NCI-H446 treated with DMSO at 0.1 percent for 48 hours (cell line): ENCODE measurements at places on chromosomes 7 and 10.

DNA sequence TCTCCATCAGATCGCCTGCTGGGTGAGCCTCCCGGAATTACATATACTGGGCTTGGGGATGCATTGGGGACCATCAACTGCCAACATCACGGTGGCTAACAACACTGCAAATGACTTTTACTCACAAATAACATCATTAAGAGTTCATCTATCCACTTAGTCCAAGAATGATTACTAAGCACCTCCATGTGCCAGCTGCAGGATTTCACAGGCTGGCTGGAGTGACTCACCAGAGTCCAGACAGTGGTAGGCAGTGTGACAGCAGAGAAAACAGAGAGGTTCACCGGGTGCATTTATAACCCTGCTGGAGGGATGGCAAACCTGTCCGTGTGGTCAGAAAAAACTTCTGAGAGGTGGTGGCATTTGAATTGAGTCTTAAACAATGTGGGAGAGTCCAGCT is 3.2 kb upstream of the IGFBP3 start:
- no peak for DNase-seq

GRCh38 chr7:27964820-27965219 is 215.8 kb downstream of the JAZF1 start:
- DNase-seq = no peak

DNA sequence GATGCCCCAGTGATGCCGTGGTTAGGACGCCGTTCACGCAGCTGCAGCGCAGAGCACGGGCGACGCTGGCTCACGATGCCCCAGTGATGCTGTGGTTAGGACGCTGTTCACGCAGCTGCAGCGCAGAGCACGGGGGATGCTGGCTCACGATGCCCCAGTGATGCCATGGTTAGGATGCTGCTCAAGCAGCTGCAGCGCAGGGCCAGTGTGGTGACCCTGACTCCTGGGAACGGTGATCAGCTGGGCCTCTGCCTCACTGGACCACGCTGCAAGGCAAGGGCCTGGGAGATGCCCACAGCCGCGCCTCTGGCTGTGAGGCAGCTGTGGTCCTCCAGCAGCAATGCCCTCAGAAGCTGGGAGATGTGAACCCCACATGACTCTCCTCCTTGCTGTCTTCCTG is 280.6 kb downstream of the DNAJB6 start:
- DNase-seq = no peak

- no peak for DNase-seq
Observed at GRCh38 chr10:99775850-99776249, 6.6 kb upstream of the ABCC2 start.

DNA sequence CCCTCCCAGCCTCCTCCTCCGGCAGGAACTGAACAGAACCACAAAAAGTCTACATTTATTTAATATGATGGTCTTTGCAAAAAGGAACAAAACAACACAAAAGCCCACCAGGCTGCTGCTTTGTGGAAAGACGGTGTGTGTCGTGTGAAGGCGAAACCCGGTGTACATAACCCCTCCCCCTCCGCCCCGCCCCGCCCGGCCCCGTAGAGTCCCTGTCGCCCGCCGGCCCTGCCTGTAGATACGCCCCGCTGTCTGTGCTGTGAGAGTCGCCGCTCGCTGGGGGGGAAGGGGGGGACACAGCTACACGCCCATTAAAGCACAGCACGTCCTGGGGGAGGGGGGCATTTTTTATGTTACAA is 83.3 kb downstream of the PAX2 start:
- no peak for DNase-seq

GRCh38 chr10:24241536-24242040 is 32.6 kb downstream of the KIAA1217 start:
- DNase-seq = no peak

DNA sequence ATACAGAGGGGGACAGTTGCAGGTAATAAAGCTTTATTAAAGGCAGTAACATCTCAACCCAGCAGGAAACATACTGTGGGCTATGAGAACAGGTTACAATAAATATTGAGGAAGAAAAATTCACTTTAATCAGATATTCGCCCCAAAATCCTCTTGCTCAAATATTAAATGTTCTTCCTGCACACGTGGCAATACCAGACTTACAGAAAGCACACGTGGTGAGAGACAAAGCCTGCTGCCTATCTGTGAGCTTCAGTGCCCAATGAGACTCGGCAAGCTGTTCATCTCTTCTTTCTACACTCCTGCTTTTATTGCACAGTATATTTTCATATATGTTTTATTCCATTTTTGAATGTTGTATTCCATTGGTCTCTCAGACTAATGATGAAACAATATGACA is 113.2 kb downstream of the OR13A1 start:
- no peak for DNase-seq

DNA sequence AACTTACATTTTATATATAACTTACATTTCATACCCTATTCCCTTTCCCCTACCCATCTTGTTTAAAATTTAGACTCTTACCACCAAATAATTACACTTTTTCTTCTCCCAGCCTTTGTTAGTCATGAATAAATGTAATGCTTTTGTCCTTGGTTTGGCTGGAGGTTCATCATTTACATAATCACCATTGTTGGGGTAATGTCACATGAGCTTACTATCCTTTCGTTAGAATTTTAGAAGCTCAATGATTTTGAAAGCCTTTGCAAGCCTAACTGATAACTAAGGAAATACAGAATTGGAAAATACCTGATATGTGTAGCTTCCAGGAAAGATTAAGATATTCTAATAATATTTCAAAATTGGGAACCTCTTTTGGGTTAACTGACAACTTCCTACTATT is 171.7 kb downstream of the PLXDC2 start:
- no peak for DNase-seq
